ENCODE measurements at places on chromosomes 12 and 14. TPM values are rescaled to one million over a fixed set of nuclear protein-coding genes. Genes with fewer than 3 reads are reported as not detected.

Gene RGS6
- 1.7 TPM for total RNA-seq

Gene SLC15A5
- not detected for total RNA-seq

Gene ACSM4
- not detected for total RNA-seq

- no peak for DNase-seq
- H3K4me3 ChIP-seq: no peak overlapping the region
- no peaks in the 10 kb centered on the region for H3K4me1 ChIP-seq
- no peaks in the 10 kb centered on the region for H3K36me3 ChIP-seq
- H3K27ac ChIP-seq: no peak overlapping the region
Measured at GRCh38 chr12:113788020-113788856, 177.9 kb downstream of the RBM19 start.

- DNase-seq: peak; percentile 82
- no peak overlapping the region for H3K27ac ChIP-seq
- no peaks in the 10 kb centered on the region for H3K27me3 ChIP-seq
- no peaks in the 10 kb centered on the region for H3K36me3 ChIP-seq
- no peak overlapping the region for H3K4me3 ChIP-seq
Measured at GRCh38 chr12:27821259-27821973, 41.4 kb upstream of the MANSC4 start.

- H3K4me3 ChIP-seq: no peak overlapping the region
- H3K27ac ChIP-seq: peak overlapping the region; percentile 66
- peaks cover 21% of the 10 kb centered on the region for H3K4me1 ChIP-seq
- no peaks in the 10 kb centered on the region for H3K27me3 ChIP-seq
- H3K36me3 ChIP-seq: no peaks in the 10 kb centered on the region
- DNase-seq: no peak
Measured at GRCh38 chr12:55746174-55746912, 3.4 kb downstream of the GDF11 start.

GRCh38 chr12:67535971-67536370 lies 112.6 kb upstream of the DYRK2 start:
- no peaks in the 10 kb centered on the region for H3K27me3 ChIP-seq
- no peaks in the 10 kb centered on the region for H3K36me3 ChIP-seq
- H3K4me3 ChIP-seq: no peak overlapping the region
- H3K4me1 ChIP-seq: peaks cover 4% of the 10 kb centered on the region

- H3K36me3 ChIP-seq: no peaks in the 10 kb centered on the region
- DNase-seq: no peak
- H3K27ac ChIP-seq: no peak overlapping the region
- no peaks in the 10 kb centered on the region for H3K27me3 ChIP-seq
- no peak overlapping the region for H3K4me3 ChIP-seq
- no peaks in the 10 kb centered on the region for H3K4me1 ChIP-seq
Measured at GRCh38 chr14:101721951-101722661, 39.4 kb upstream of the PPP2R5C start.

- H3K4me3 ChIP-seq: no peak overlapping the region
- H3K27me3 ChIP-seq: no peaks in the 10 kb centered on the region
- H3K27ac ChIP-seq: no peak overlapping the region
Measured at GRCh38 chr12:82593901-82594396, 92.8 kb upstream of the TMTC2 start.

DNA sequence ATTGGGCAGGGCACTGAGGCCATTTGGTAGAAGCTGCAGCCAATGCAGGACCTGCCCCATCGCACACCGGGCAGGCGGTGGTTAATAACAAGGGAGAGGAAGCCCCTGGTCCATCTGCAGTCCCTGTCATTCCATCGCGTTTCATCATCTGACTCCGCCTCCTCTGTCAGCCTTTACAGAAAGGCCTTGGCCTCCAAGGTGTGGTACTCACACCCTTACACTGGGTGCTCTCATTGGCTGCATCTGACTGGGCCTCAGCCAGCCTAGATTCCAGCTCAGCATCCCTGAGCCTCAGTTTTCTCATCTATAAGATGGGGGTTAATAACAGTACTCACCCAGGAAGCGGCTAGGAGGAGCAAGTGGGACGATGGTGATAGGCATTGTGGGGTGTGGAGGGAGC lies 14.7 kb upstream of the HHIPL1 start:
- H3K36me3 ChIP-seq: no peaks in the 10 kb centered on the region
- H3K27ac ChIP-seq: no peak overlapping the region
- no peak overlapping the region for H3K4me3 ChIP-seq
- H3K27me3 ChIP-seq: no peaks in the 10 kb centered on the region
- H3K4me1 ChIP-seq: no peaks in the 10 kb centered on the region
- DNase-seq: no peak

DNA sequence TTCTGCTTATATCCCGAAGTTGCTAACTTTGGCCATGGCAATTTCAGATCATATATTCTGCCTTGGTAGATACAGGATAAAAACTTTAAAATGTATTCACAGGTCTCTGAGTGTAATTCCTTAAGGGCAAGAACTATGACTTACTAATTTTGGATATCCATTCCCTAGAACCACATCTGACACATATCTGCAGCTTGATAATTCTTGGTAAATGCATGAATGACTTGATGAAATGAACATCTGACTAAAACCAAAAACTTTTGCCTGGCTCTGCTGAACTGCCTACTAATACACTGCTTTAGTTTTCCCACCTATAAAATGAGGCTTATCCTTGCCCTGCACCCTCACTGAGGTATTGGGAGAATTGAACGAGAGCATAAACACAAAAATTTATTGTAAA lies 32.2 kb downstream of the SLC25A21 start:
- DNase-seq: no peak
- H3K36me3 ChIP-seq: no peaks in the 10 kb centered on the region
- no peak overlapping the region for H3K27ac ChIP-seq
- H3K4me1 ChIP-seq: no peaks in the 10 kb centered on the region
- H3K4me3 ChIP-seq: no peak overlapping the region

GRCh38 chr14:50006141-50006540 lies 110.2 kb downstream of the VCPKMT start:
- H3K4me3 ChIP-seq: no peak overlapping the region
- peak overlapping the region; percentile 75 for H3K27ac ChIP-seq
- no peaks in the 10 kb centered on the region for H3K36me3 ChIP-seq
- H3K4me1 ChIP-seq: peaks cover 24% of the 10 kb centered on the region

DNA sequence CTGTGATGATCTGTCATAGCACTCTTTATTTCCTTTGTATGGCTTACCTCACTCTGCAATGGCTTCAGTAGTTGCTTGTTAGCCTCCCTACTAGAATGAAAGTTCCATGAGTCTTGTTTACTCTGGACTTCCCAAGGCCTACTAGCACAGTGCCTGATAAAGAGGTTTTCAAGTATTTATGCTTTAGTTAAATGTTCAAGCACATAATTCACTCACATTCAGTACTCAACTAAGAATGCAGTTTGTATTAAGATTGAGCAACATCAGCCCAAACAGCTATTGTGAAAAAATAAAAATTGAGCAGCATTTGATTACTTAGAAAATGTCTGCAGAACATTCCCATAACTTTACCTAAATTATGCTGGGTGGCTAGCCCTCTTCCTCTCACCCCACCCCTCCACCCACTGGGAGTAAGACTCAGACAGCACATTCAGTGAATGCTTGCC lies 158.9 kb upstream of the AMIGO2 start:
- no peak for DNase-seq
- H3K4me1 ChIP-seq: no peaks in the 10 kb centered on the region
- H3K4me3 ChIP-seq: no peak overlapping the region
- H3K27ac ChIP-seq: peak overlapping the region; percentile 35

GRCh38 chr12:98453070-98453469 lies 62.3 kb upstream of the TMPO start:
- no peak overlapping the region for H3K27ac ChIP-seq
- DNase-seq: no peak
- H3K27me3 ChIP-seq: no peaks in the 10 kb centered on the region
- H3K36me3 ChIP-seq: no peaks in the 10 kb centered on the region
- H3K4me1 ChIP-seq: peaks cover 6% of the 10 kb centered on the region

DNA sequence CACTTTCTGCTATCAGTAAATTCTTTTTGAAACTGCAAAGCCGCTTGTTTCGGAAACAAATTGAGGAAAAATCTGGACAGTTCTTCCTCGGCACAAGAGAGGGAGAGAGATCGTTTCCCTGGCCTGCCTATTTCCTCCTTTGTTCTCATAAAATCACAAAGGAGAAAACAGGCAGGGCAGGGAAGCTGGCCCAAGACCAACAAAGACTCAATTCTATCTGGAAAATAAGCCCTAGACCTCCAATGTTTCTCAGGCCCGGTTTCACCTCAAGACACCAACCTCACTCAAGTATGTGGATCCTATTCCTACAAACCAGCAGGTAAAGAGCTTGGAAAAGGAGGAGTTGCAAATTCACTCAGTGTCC lies 19.5 kb downstream of the DICER1 start:
- no peaks in the 10 kb centered on the region for H3K36me3 ChIP-seq
- H3K4me3 ChIP-seq: no peak overlapping the region
- no peak for DNase-seq
- peaks cover 39% of the 10 kb centered on the region for H3K4me1 ChIP-seq
- peak overlapping the region; percentile 33 for H3K27ac ChIP-seq
- no peaks in the 10 kb centered on the region for H3K27me3 ChIP-seq

GRCh38 chr12:132279184-132279889 lies 50.1 kb downstream of the GALNT9 start:
- H3K36me3 ChIP-seq: no peaks in the 10 kb centered on the region
- no peak overlapping the region for H3K4me3 ChIP-seq
- peaks cover 4% of the 10 kb centered on the region for H3K4me1 ChIP-seq
- H3K27ac ChIP-seq: no peak overlapping the region

GRCh38 chr12:54475537-54475936 lies 2.1 kb upstream of the GTSF1 start:
- DNase-seq: no peak
- no peaks in the 10 kb centered on the region for H3K4me1 ChIP-seq
- H3K27ac ChIP-seq: no peak overlapping the region
- peaks cover 5% of the 10 kb centered on the region for H3K27me3 ChIP-seq
- no peaks in the 10 kb centered on the region for H3K36me3 ChIP-seq
- H3K4me3 ChIP-seq: no peak overlapping the region

DNA sequence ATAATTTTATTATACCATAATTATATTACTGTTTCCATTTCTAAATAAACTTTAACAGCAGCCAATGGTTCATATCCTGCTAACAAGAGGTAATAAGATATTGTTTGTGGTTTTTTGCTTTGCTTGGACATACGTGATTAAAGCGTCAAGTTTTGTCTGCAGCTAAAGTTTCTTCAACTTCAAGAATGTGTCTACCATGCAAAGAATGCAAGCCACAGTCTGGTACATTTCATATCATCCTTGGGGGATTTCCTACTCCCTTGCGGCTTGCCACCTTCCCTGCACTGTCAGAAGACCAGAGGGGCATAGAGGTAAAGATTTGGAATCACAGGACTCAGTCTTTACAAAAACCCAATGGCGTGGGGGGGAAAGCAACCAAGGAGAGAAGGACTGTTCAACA lies 125.2 kb downstream of the MED13L start:
- peaks cover 20% of the 10 kb centered on the region for H3K4me1 ChIP-seq
- DNase-seq: no peak
- no peaks in the 10 kb centered on the region for H3K36me3 ChIP-seq
- no peak overlapping the region for H3K27ac ChIP-seq
- H3K4me3 ChIP-seq: no peak overlapping the region

DNA sequence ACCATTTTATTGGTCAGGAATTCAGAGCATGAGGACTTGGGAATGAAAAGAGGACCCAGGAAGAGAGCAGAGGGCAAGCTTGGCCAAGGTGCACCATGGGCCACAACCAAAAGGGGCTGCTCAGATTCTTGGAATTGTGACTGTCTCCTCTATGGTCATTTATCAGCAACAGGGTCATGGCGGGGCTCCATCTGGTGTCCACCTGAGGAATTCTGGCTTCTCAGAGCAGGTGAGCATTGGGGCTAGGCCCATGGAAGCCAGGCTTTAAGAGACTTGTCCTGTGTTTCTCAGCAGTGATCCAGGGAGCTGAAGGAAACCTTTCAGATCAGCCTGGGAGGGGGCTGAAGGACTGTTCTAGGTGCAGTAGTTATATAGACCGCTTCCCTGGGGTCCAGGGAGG lies 2.6 kb upstream of the RIN3 start:
- DNase-seq: no peak
- peaks cover 21% of the 10 kb centered on the region for H3K4me1 ChIP-seq
- H3K27me3 ChIP-seq: no peaks in the 10 kb centered on the region

DNA sequence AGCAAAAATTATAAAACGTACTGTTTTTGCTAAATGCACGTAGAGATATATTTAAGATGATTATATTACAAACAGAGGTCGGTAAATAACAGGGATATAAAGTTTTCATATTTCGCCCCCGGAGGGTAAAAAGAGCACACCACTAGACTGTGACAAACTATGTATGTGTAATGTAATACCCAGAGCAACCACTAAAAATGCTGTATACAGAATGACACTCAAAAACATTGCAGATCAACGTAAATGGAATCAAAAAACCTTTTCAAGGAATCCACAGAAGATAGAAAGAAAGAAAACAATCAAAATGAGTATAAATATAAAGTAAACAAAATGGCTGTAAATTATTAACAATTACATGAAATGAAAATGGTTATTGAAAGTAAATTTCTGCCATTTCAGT lies 37.6 kb upstream of the PRB4 start:
- H3K36me3 ChIP-seq: no peaks in the 10 kb centered on the region
- peaks cover 3% of the 10 kb centered on the region for H3K4me1 ChIP-seq
- no peak overlapping the region for H3K4me3 ChIP-seq

DNA sequence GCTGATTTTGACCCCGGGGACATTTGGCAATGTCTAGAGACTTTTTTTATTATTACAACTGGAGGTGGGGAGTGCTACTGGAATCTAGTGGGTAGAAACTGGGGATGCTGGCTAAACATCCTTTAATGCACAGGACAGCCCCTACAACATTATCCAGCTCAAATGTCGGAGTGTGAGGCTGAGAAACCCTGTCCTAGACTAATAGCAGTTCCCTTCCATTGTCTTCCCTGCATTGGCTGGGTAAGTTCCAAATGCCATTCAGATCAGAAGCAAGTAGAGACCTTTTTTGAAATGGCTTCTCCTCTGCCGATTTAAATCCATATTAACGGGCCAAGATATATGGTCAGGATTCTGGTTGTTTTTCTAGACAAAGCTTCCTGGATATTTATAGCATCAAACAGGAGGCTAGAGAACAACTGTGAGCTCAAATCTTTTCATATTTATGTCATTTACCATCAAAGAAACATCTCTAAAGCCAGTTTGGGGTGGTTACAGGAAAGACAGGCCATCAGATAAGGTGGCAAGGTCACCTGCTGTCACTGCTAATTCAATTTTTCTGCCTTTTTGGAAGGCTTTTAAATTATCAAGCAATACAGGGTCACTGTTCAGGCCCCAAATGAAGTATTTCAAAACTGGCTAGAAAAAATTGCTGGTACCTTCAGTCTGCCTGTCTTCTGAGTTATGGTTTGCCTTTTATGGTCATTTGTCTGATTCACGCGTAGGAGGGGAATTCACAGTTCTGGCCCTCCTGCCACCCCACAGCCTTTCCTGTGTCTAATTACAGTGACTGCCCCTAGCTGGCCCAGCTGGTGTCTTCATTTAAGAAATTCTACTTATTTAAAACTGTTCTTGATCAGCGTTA lies 20.1 kb upstream of the AKAP5 start:
- H3K4me1 ChIP-seq: no peaks in the 10 kb centered on the region
- H3K4me3 ChIP-seq: no peak overlapping the region
- peak; percentile 20 for DNase-seq
- H3K27me3 ChIP-seq: no peaks in the 10 kb centered on the region

Measured in hepatocyte (in vitro differentiated cells).